NCI-H2081 treated with DMSO at 0.1 percent for 48 hours (cell line): ENCODE measurements at places on chromosomes 5 and 9.

GRCh38 chr5:68215898-68216244, 315 bp downstream of the PIK3R1 start:
- no peak for DNase-seq

GRCh38 chr5:124729720-124730359, 16.6 kb downstream of the ZNF608 start:
- DNase-seq, result no peak

DNA sequence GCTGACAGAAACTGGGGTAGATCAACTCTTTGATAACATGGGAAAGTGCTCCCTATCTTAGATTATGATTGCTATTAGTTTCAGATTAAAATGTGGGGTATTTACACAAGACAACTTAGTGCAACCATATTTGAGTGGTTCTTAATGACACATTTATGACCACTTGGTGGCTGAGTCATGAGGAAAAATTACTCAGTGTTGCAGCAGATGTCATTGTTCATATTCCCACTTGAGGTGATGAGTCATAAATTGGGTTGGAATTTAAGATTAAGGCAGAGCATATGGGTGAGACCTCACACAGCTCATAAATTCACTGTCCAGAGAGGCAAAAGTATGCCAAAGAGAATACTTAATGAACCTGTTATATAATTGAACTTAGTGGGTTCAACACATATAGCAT, 408.3 kb downstream of the DMRT2 start:
- no peak for DNase-seq

- DNase-seq, result no peak
Measured at GRCh38 chr9:136053757-136054142, 41.3 kb downstream of the NACC2 start.

DNA sequence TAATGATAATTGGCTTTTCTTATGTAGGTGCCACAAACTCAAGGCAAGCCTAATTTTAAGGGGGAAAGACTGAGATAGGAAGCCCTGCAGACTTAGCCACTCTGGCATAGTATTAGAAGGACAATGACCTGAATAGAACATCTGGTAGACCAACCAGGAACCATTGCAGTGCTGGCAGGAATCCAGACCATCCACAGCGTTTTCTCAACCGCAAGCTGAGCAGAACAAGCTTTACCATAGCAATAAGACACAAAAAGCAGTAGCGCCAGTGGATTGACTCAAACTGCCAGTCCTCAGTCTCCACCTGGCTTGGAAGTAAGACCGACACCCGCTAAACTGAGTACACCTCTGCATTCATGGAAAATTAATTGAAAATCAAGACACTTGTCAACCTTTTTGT, 141.3 kb upstream of the LPAR1 start:
- DNase-seq, result no peak

DNA sequence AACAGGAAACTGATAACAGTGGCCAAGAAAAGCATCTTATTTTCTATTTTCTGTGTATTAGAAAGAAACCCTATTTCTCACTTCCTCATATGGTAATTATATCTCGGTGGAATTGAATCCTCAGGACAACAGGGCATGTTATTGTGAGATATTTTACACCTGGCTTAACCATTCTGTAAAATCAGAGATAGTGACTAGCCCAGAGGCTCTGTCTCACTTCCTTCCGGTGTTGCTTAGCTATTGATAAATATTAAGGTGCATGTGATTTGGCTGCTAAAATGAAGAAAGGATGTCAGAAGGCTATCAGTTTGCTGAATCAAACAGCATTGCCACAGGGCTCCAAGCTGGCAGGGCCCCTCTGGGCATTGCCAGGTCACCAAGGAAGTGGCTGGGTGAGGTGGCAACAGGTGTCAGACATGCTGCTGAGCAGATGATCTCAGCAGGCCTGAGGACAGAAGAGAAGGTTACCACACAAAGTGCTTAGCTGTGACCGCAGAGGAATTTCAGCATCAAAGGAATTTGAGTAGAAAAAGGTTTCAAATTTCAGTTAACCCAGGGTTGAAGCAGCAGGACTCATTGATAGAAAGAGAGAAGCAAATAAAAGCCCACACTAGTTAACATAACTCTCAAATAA, 330.7 kb downstream of the PDE4D start:
- DNase-seq, result no peak

GRCh38 chr5:34703767-34704713, 47.9 kb downstream of the RAI14 start:
- no peak for DNase-seq

DNA sequence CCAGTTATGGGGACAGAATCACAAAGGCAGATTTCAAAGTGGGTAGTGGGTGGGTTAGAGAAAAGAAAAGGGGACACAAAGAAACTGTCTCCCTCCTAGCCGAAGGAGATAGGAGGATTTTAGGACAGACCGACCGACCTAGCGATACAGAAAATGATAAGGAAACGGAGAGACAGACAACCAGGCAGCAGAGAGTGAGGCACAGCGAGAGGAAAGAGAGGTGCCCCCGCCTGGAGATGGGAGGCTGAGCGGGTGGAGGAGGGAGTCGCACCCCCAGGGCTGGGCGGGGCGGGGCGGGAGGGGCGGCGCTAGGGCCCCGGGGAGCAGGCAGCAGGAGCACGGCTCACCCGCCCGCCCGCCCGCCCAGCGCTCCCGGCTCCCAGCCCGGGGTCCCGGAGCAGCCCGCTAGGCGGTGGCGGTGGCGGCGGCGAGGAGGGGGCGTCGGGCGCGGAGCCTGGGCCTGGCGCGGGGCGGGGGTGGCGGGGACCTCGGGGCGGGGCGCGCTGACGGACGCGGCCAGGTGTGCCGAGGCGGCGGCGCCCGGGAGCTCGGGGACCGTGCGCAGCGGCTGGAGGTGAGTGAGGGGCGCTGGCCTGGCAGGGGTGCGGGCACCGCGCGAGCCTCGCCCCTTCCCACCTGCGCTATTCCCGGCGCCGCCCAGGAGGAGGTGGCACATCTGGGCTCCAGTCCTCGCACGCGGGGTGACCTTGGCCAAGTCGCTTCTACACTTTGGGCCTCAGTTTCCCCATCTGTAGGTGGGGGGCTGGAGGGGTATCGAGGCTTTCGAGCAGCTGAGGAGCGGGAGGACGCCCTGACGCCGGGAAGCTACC, 15.9 kb upstream of the SYNPO start:
- DNase-seq, result no peak

- DNase-seq, result no peak
Measured at GRCh38 chr9:137989156-137989555, 111.6 kb downstream of the CACNA1B start.

- no peak for DNase-seq
Measured at GRCh38 chr5:168869615-168870227, 290.6 kb upstream of the PANK3 start.

- DNase-seq, result no peak
Measured at GRCh38 chr5:43174586-43174985, 17.4 kb upstream of the NIM1K start.

- no peak for DNase-seq
Measured at GRCh38 chr5:112238473-112238872, 180.6 kb downstream of the EPB41L4A start.

DNA sequence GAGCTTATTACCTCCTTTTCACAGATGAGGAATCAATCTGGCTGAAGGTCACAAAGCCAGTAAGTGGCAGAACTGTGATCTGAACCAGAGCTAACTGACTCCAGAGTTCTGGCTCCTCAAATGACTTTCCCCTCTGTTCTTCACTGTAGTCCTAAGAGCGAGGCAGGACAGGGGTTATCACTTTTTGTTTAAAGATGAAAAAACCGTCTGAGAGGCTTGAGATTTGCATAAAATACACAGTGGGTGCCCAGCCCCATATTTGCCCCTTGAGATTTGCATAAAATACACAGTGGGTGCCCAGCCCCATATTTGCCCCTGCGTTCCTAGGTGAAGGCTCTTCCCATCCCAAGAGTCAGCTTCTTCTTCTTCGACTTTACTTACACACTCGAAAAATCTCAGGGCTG, 667 bp downstream of the FBXO10 start:
- DNase-seq, result no peak

GRCh38 chr5:148585988-148586387, 68.3 kb downstream of the HTR4 start:
- no peak for DNase-seq

- no peak for DNase-seq
Measured at GRCh38 chr5:167888393-167888792, 403.1 kb upstream of the WWC1 start.

DNA sequence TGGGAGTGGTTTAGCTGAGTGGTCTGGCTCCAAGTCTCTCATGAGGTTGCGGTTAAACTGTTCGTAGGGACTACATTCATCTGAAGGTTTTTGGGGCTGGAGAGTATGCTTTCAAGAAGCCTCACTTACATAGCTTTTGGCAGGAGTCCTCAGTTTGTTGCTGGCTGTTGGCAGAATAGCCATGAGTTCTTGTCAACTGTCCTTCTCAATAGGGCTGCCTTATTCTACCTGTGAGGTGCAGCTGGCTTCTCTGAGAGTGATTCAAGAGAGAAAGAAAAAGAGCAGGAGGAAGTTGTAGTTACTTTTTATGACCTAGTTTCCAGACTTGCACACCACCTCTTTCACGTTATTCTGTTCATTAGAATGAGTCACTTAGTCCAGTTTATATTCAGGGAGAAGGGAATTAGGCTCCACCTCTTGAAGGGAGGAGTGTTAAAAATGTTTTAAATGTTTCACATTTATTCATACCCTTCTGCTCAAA, 33.2 kb downstream of the YTHDC2 start:
- DNase-seq, result no peak

- DNase-seq, result no peak
Measured at GRCh38 chr5:96043446-96043845, 81.8 kb upstream of the ELL2 start.

DNA sequence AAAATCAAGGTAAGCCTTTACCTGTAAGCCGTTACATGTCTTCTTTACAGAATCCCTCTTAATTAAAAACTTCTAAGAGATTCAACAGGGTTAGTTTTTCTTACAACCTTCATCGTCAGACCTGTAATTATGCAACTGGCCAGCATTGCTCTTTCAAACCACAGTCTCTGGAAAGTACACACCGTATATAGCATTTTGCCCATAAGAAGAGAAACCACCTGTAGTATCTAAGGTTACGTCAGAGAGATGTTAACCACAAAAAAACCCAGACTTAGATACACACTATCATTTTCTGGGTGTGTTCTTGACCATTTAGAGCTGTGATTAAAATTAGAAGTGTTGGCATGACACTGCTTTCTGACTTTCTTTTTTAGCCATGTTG, 140.0 kb downstream of the MUSK start:
- no peak for DNase-seq

DNA sequence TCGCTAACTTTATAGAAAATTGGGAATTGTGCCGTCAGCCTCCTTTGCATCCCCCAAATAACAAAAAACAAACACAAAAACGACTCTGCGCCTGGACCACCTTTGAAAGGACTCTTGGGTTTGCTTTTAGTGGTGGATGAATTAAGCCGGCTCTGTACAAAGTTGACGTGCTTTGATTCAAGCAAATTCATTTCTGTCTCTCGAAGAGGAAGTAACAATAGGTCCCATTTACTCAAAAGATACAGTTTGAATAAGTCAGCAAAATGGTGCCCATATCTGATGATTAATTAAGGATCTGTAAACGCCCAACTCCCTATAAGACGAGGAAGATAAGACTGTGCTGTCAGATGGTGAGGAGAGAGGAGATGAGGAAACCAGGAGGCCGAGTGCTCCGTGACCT, 67.8 kb downstream of the AK8 start:
- no peak for DNase-seq

GRCh38 chr5:39198127-39198526, 21.2 kb downstream of the FYB1 start:
- no peak for DNase-seq

DNA sequence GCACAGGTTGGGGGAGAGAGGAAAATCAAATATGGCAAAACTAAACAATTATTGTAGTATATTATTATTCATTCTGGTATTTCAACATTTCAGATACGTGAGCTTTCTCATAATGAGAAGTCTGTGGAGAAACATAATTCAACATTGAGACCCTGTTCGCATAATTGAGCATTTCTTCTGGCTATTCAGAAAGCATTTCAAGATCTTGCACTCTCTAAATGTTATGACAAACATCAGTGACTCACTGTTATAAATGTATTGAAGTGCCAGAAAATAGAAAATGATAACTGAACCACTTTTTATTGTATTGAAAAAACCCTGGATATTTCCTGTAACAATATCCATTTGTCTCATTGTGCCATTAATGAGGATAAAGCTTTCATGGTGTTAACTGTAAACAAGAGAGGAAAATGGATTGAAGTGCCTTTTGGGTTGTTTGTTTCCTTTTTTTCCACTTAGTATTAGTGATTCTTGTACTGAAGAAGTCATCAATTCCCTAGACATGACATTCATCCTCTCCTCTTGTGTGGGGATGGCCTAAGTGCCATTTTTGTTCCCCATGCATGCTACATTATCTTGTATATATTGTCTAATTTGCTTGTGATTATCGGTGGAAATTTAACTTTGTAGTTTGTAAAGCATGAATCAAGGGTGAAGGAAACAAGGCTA, 124.6 kb downstream of the CAMK4 start:
- no peak for DNase-seq

DNA sequence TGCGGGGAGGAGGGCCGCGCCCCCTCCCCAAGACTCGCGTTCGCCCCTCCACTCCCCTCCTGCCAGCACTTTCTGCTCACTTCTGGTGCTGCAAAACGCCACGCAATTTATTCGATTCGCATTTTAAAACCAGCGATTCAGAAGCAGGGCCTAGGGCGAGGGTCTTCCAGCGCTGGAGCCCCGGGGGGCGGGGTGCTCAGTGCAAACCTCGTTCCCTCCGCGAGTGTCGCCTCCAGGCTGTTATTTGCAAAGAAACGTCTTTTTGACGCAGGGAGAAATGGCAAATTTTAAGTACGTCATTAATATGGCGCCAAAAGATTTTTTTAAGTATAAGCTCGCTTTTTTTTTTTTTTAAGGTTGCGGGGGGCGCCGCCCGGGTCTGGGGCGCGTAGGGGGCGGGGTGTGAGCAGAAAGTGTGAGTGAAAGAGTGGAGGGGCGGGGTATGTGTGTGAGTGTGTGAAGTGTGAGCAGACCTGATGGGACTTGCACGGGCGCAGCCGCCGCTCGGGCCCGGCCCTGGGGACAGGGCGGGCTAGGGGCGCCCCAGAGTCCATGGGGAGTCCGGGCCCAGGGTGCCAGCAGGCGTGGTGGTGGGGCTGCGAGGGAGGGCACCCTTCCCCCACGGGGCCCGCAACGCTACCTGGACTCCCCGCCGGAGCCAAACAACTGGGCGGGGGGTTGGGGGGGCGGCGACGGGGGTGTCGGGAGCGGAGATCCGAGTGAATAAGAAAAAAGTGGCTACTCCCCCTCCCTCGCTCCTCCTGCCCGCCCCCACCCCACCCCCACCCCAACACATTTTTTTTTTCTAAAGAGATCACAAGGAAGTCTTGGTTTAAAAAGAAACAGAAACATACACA, at the start of gene JADE2:
Gene JADE2 (plus strand): TSS at position 845 of the 857 bp plus-strand sequence. CDS start 10,188 bp downstream, outside the sequence.
- DNase-seq, result no peak

DNA sequence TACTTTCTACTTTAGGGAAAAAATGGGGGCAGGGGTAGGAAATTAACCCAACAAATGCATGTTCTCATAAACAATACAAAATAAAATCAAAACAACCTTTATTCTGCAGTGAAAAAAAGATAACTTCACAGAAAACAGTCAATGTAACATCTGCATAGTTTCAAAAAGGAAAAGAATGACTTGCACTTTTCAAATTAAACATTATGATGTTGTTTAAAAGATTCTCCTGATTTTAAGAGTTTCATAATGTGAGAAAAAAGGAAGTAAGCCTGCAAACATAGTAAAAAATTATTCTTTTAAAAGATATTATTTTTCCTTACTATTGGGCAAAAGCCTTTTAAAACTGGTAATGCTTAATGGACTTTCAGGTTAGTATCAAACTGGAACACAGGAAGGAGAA, 7.6 kb downstream of the C9orf72 start:
- no peak for DNase-seq

- no peak for DNase-seq
Measured at GRCh38 chr9:107190061-107190935, 92.8 kb upstream of the RAD23B start.

GRCh38 chr5:90408571-90409317, 812 bp downstream of the CETN3 start:
- no peak for DNase-seq
